ENCODE measurements at places on chromosomes 12 and 14. TPM values are rescaled to one million over a fixed set of nuclear protein-coding genes. Genes with fewer than 3 reads are reported as not detected.

GYS2 gene
- total RNA-seq, result not detected

DNA sequence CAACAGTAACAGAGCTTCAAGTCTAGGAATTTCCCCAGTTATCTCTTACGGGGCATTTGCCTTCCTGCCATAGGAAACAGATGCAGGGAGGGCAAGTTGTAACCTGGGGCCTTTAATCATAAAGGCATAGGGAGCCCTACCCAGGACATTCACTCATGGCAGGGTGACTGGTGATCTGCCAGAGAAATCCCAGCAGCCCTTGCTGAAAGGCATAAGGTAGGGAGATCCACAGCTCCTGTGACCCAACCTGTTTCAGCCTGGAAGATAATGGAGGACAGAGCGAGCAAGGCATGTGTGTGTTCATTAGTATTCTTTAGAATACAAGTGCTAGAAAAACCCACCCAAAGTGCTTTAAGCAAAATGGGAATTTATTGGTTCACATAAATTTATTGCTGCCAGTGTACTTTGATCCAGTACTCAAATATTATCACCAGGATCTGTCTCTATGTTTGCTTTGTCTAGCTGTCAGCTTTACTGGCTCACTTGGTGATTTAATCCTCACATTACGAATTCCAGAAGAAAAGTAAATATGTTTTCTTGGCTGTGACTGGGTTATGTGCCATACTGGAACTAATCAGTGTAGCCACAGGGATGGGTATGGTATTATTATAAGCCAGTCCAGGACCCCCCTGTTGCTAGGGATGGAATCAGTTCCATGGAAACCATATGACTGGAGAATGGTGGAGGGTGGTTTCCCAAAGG is 21.1 kb upstream of the AKAP6 start:
- H3K27ac ChIP-seq, result peak overlapping the region; percentile 54
- no peaks in the 10 kb centered on the region for H3K4me1 ChIP-seq
- no peak overlapping the region for H3K4me3 ChIP-seq
- H3K27me3 ChIP-seq, result no peaks in the 10 kb centered on the region
- no peaks in the 10 kb centered on the region for H3K36me3 ChIP-seq

SLC25A29 gene
- total RNA-seq, result 234 TPM

- peaks cover 4% of the 10 kb centered on the region for H3K4me1 ChIP-seq
- H3K36me3 ChIP-seq, result peaks cover 19% of the 10 kb centered on the region
- H3K4me3 ChIP-seq, result peak overlapping the region; percentile 89
- no peaks in the 10 kb centered on the region for H3K27me3 ChIP-seq
These were observed 2.1 kb downstream of the KMT2D start for GRCh38 chr12:49058366-49059044.

FGD4 gene
- 31.2 TPM for total RNA-seq

GRCh38 chr14:88264116-88264515 is 59.0 kb downstream of the KCNK10 start:
- H3K4me3 ChIP-seq, result no peak overlapping the region
- no peak overlapping the region for H3K27ac ChIP-seq
- H3K4me1 ChIP-seq, result no peaks in the 10 kb centered on the region
- no peaks in the 10 kb centered on the region for H3K36me3 ChIP-seq

GRCh38 chr12:1369938-1370500 is 224.4 kb downstream of the FBXL14 start:
- peaks cover 18% of the 10 kb centered on the region for H3K36me3 ChIP-seq
- H3K27ac ChIP-seq, result no peak overlapping the region
- H3K27me3 ChIP-seq, result no peaks in the 10 kb centered on the region
- no peak for DNase-seq
- no peaks in the 10 kb centered on the region for H3K4me1 ChIP-seq

GCH1 gene
- 19.1 TPM for total RNA-seq

- no peak for DNase-seq
- H3K27ac ChIP-seq, result no peak overlapping the region
- no peaks in the 10 kb centered on the region for H3K36me3 ChIP-seq
These were observed 48.3 kb downstream of the NOVA1 start for GRCh38 chr14:26549571-26549970.
